ENCODE measurements at places on chromosomes 7 and 10.

- DNase-seq: no peak
Observed at GRCh38 chr10:14032406-14032998, 298.2 kb downstream of the FRMD4A start.

GRCh38 chr10:26806557-26806956 lies 54.2 kb downstream of the ABI1 start:
- no peak for DNase-seq

DNA sequence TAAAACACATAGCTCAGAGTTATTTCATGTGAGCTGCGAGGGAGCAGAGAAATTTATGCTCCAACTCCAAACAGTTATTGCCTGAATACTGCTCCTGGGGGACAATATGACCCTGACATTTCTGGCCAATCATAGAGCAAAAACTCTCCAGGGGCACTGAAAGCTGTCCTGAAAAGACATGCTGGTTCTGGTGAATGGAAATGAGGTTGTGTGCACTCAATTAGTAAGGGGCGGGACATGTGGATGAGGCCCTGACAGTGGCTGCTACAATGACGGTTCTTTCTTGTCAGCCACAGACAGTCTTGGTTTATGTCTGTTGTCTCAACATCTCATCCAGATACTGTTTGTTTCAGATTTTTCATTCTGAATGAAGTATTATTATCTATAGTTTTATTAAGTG lies 151.8 kb downstream of the TWIST1 start:
- no peak for DNase-seq

DNA sequence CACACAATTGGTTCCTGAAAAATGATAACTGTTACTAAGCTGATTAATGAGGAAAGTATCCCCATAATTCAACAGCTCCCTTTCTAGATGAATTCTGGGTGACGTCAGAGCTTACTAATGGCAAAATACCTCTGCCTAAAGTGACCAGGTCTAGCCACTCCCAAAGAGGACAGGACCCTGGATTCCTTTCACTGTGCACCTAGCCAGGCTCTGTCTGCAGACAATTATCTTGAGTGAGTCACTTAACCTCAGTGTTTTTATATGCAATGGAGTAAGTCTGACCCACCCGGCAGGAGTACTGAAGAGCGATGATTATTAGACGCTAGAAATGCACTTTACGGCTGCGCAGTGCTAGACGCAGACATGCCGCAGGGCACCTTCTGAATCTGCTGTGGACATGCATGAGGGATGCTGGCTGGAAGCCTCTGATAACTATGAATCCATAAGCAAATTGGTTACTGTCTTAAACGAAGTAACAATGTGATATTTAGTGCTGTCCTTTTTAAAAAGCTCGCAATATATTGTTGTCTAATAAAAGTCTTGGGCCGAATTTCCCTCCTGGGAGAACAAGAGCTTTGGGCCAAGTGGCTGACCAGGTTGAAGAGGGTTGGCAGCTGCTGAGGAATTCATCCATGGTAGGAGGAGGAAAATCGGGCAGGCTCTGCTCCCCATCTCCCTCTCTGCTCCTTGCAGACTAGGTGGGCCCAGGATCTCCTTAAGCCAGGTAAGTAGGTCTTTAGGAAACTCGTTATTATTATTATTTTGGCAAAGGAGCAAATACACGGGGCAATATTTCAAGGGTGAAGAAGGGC lies 4.6 kb upstream of the INPP5A start:
- DNase-seq: peak; percentile 92

DNA sequence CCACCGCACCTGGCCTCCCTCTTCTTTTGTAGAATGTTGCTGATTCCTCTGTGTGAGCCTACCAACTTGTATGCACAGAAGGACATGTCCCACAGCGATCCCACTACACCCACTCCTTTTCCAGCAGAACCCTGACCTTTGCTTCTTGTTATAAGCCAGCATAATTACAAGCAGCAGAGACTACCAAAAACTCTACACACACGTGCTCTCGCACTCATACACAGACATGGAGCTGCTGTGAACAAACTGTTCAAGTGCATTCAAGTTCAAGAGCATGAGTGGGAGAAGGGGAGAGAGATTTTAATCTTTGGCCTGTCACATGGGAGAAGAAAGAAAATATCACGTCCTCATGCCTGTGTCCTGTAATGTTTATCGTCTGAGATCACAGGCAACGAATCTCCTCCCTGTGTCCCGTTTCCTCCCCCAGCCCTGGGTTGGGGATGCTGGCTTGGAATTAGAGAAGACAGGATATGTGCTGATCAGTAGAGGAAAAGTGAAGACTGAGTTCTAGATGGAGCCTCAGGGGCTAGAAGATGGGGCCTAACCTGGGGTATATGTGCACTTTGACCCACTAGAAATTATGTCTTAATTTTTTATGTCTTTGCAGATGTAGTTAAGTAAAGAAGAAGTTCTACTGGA lies 79.6 kb downstream of the NHLRC2 start:
- DNase-seq: no peak

GRCh38 chr10:8017277-8017676 lies 37.2 kb upstream of the GATA3 start:
- DNase-seq: peak; percentile 46

DNA sequence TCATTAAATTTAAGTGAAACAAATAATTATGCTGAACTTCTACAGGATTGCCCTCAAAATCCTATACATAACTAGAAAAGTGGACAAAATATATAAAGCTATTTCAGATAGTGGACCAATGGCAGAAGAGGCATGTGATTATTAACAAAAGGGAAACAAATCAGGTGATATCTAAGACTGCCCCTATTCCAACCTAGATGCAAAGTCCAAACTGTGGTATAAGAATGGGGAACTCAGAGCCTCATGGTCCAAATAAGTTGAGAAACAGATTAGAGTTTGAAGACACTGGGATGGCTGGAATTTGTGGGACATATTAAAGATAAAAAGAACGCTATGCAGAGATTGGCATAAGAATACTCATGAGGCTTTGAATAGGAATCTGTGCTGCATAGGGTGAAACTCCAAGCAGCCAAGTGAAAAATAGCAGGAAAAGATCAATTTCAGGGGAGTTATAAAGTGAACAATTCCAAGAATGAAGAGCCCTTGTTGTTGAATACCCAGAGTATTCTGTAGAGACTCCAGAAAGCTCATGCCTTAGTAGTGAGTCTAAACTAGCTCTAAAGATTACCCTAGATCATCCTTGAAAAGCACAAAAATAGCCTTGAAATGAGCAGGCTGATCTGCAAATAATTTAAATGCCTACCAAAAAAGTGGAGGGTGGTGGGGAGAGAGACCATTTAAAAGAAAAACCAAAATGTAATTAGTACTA lies 152.4 kb downstream of the IMMP2L start:
- DNase-seq: peak; percentile 82

- no peak for DNase-seq
Observed at GRCh38 chr7:115269486-115269885, 347.6 kb downstream of the MDFIC start.

DNA sequence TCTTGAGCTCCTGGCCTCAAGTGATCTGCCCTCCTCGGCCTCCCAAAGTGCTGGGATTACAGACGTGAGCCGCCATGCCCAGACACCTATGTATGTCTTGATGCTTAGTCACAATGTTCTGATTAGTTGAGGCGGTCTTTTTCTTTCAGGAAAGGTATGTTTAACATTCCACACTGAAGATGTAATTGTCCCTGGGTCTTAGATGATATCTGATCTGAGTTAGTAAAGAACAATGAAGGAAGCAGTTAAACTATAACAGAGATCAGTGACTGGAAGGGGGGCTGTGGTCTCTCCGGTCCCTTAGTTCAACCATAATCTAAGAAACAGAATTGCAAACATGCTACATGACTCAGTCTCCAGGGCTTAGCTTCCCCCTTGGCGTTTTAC lies 31.5 kb upstream of the SH2D4B start:
- DNase-seq: peak; percentile 90

DNA sequence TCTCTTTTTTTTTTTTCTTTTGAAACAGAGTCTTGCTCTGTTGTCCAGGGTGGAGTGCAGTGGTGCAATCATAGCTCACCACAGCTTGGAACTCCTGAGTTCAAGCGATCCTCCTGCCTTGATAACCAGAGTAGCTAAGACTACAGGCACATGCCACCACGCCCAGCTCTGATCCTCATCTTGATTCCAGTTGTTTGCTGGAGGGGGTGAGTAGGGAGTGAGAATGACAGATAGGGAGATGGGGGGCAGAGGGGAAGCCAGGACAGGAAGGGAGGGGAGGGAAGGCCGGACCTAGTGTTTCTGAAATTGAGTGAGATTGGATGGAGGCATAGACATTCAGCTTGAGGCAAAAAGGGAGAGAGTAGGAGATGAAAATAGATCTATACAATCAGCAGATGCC lies 25.2 kb upstream of the CPXM2 start:
- no peak for DNase-seq

GRCh38 chr7:34038816-34039470 lies 133.6 kb downstream of the BMPER start:
- DNase-seq: peak; percentile 80

DNA sequence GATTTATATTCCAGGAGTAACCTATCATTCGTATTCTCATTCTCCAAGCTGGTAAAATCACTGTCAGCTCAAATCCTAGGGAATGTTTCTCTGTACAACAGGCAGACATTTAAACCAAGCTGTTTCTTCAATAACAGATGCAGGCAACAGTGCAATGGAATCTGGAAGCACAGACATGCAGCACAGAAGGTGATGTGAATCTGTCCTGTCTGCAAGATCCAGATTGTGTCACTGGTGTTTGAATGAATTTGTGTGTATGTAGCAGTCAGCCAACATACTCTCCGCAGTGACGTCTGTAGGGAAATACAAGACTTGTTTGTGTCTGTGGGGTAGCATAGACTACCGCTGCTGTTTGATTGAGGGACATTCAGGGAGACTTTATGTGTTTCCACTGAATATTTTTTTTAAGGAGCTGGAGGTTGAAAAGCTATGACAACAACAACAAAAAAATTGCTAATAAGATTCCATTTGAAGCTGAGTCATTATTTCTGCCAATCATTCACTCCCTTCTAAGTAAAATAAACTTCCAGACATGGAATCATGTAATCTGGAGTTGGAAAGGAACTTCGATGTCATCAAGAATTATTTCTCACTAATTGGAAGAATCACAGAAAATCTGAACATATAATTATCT lies 122.9 kb upstream of the MYO3A start:
- no peak for DNase-seq

GRCh38 chr10:86642499-86642898 lies 11.8 kb upstream of the OPN4 start:
- DNase-seq: peak; percentile 41

DNA sequence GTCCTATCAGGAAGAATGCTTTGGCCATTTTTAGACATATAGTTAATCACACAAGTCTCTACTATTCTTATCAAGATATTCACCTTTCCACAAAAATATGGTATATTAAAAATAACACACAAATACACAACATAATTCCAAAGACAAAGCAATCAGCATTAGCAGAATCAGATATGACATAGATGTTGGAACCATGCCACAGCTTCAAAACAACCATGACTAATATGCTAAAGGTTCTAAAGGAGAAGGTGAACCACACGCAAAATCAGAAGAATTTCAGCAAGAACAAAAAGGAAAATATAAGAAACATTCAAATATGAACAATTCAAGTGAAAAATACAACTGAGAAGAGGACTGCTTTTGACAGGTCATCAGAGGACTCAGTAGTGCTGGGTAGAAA lies 670.2 kb upstream of the SORCS1 start:
- peak; percentile 1 for DNase-seq

DNA sequence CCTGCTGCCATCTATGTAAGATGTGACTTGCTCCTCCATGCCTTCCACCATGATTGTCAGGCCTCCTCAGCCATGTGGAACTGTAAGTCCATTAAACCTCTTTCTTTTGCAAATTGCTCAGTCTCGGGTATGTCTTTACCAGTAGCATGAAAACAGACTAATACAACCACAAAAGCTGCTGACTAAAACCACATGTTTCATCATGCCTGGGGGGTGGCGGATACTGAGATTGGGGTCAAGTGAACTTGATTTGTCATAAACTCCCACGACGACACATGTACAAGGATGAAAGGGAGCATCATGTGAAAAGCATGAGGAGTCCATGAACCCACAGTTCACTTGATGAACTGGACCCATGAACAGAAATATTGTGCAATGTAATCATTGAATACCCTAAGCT lies 134.9 kb upstream of the ANK3 start:
- peak; percentile 91 for DNase-seq

DNA sequence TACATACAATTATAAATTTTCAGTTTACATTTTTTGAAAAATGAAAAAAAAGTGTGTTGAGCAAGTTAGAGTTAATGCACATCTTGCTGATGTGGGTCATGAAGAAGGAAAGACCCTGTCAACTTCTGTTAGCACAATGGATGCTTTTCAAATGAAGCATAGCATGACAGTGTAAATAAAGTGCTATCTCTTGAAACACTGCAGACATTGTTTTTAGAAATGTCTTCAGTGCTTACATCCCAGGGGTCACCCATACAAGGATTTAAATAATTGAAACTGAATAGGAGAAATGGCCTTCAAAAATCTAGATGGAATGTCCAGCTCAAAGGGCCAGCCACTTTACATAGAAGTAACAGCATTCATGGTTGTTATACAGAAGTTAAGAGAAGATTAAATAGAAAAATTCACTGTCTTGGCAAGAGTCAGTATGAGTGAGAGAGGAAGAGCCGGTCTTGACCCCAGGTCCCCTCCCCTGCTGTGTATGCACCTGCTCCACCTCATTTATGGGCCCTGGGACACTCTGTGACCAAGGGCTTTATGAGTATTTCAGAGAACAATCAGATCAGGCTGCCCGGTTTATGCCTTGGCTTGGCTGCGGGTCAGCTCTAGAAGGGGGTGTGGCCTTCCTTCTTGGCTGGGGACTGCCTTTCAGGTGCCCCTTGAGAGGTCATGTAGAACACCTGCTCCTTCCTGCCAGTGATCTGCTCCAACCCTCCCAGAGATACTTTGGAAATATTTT lies 237.7 kb upstream of the TMEM72 start:
- DNase-seq: no peak

GRCh38 chr7:67732898-67733297 lies 736.3 kb downstream of the TYW1 start:
- no peak for DNase-seq

DNA sequence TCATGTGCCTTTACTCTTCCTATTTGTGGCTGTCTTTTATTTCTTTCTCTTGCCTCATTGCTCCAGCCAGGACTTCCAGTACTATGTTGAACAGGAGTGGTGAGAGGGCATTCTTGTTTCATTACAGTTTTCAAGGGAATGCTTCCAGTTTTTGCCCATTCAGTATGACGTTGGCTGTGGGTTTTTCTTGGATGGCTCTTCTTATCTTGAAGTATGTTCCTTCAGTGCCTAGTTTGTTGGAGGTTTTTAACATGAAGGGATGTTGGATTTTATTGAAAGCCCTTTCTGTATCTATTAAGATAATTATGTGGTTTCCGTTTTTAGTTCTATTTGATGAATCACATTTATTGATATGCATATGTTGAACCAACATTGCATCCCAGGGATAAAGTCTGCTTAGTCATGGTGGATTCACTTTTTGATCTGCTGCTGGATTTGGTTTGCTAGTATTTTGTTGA lies 96.8 kb downstream of the GLCCI1 start:
- DNase-seq: peak; percentile 88
